ENCODE measurements at places on chromosomes 11 and 22.

DNA sequence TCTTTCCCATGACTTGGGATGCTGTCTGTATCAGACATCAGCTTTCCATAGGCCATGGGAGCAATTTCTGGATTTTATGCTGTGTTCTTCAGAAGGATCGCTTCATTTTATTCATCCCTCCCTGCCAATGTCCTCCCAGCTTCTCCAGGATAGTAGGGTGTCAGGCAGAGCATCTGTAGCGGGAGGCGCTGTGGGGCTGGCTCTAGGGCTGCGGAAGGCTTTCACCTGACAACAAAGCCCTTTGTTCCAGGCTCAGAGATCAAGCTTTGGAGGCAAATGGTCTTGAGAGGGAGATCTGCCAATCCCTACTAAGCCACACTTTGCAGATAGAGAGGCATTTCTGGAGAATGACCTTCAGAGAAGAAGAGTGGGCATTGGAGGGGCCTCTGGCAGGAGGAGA is 29.5 kb upstream of the FTH1 start:
- no peak for DNase-seq

DNA sequence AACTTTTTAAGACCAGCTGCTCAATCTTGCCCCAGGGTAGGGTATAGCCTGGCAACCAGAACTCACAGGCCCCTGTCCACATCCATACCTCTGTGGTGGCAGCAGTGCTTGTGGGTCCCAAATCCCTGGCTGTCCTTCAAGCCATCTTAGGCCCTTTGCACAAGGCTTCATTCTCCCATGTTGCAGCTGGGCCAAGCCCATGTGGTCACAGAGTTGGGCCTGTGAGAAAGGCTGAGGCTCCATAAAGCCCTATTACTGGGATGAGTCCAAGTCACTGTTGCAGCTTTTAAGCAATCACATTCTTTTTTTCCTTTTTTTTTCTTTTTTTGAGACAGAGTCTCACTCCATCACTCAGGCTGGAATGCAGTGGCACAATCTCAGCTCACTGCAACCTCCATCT is 47.9 kb upstream of the SLC25A1 start:
- DNase-seq, result no peak

DNA sequence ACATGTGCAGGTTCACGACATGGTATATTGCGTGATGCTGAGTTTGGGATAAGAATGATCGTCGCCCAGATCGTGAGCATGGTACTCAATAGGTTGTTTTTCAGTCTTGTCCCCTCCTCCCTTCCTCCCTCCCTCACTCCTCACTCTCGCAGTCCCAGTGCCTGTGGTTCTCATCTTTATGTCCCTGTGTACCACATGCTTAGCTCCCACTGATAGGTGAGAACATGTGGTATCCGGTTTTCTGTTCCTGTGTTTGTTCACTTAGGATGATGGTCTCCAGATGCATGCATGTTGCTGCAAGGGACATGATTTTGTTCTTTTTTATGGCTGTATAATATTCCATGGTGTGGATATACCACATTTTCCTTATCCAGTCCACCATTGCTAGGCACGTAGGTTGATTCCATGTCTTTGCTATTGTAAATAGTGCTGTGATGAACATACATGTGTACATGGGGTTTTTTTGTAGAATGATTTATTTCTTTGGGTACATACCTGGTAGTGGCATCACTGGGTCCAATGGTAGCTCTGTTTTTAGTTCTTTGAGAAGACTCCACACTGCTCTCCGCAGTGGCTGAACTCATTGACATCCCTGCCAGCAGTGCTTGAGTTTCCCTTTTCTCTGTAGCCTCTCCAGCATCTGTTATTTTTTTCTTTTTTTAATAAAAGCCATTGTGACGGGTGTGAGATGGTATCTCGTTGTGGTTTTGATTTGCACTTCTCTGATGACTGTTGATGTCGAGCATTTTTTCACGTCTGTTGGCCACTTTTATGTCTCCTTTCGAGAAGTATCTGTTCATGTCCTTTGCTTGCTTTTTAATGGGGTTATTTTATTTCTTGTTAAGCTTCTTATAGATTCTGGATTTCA is 16.4 kb downstream of the ZBED4 start:
- no peak for DNase-seq

DNA sequence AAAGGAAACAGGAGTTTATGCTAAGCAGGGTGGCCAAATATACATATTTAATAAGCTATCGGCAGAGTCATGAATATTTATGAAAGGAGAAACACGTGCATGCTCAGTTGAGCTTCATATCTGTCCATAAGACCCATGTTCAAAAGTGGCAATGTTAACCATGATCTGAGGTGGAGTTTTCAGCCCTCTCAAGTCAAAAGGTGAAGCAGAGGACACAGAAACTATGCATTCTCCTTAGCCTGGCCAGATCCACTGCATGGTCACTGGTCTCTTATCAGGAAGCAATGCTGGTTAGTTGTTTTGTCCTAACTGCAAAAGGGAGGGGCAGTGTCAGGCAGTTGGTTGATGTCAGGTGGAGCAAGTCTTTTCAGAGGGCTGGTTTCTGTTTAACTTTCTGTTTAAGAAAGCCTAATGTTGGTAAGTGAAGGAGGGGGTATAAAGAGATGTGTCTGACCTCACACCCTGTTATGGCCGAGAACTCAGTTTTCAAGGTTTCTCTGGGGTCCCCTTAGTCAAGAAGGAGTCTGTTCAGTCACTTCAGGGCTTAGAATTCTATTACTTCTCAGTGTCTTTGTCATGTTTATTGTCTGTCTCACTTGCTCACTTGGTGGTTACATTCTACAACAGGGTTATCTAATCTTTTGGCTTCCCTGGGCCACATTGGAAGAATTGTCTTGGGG is 5.5 kb upstream of the SELENOH start:
- DNase-seq, result no peak

GRCh38 chr22:38412435-38413084 is 42.4 kb downstream of the KCNJ4 start:
- DNase-seq, result peak; percentile 63

- DNase-seq, result no peak
Measured at GRCh38 chr22:48297296-48297695, 1530.4 kb downstream of the BRD1 start.

DNA sequence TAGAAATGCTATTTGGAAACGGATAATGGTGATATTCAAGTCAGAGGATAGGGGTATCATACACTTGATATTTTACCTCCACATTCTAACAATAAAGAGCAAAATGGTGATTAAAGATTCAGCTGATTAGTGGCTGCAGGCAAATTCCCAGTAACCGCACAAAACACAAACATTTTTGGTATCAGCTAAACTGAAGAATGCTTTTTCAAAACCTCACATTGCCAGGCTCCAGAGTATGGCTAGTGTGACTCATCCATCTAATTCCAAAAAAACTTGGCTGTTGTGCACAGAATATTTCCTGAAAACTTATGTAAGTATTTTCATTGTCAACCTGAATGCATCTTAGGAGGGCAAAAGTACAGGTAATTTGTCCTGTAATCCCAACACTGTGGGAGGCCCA is 10.9 kb downstream of the SRPRA start:
- peak; percentile 65 for DNase-seq

DNA sequence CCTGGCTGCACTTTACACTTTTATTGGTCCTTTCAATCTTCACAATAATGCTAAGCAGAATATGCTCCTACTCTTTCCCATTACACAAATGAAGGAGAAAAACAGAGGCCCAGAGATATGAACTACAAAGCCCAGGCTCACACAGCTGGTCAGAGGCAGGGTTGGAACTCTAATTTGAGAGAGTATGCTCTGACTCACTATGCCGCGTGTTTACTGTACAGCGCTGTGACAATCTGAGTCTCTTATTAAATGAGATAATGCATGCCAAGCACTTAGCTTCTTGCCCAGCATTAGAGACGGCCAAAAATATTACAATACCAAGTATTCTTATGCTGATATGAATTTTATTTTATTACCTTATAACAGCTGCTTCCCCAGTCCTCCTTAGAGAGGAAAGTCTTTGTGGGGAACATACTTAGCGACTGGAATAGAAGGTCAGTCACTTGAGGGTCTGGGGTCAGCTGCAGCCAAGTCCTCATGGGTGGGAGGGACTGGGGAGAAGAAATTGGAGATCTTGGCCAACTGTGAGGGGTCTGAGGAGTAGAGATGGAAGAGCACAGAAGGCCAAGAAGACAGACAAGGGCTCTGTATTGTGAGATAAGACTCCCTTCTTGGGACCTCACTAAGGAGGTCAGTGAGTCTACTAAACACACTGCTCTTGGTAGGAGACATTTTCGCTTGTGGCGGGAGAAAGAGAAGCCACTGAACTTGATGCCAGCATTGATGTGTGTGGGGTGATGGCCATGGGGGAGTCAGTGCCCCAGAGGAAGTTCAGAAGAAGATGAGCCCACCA is 150.8 kb upstream of the TIMP3 start:
- DNase-seq, result peak; percentile 45

- no peak for DNase-seq
Measured at GRCh38 chr22:48205161-48205560, 1442.7 kb downstream of the TBC1D22A start.

DNA sequence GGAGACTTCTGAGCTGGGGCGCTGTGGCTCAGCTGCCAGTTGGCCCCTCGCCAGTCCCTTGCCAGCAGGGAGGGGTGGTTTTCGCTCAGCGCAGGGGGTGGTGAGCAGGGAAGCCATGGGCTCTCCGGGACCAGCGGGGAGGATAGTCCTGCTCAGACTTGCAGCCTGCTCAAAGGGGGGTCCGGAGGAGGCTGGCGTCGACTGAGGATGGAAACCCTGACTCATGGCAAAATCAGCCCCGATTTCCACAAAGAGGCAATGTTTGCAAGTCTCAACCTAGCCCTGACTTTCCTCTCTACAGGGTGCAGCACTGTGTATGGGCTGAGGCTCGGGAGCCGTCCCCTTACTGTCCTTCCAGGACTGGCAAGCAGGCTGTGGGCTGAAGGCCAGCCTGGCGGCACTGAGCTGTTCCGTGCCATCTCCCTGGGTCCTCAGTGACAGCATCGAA is 35.1 kb downstream of the FBLN1 start:
- DNase-seq, result peak; percentile 70

DNA sequence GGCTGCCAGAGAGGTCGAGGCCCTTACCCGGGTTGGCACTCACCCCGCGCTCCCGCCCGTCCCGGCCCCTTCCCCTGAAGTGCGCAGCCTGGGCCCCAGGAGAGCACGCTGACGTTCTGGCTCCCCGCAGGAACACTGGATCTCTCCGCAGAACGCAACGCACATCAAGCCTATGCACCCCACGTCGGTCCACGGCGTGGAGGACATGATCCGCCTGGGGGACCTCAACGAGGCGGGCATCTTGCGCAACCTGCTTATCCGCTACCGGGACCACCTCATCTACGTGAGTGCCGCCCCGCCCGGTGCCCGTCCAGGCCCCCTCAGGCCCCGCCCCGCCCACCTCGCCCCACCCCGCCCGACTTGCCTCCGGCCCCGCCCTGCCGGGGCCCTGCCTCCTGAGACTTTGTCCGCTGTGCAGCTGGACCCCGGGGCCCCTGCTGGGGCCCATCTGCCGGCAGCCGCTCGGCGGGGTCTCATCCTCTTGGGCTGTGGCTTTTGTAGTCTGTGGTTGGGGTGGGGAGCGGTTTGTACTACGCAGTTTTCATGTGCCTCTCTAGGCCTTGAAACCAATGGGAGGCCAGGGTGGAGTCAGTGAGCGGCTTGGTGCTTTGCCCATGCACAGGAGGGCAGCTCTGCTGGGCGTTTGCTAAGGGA is 19.7 kb downstream of the MYO7A start:
- no peak for DNase-seq

DNA sequence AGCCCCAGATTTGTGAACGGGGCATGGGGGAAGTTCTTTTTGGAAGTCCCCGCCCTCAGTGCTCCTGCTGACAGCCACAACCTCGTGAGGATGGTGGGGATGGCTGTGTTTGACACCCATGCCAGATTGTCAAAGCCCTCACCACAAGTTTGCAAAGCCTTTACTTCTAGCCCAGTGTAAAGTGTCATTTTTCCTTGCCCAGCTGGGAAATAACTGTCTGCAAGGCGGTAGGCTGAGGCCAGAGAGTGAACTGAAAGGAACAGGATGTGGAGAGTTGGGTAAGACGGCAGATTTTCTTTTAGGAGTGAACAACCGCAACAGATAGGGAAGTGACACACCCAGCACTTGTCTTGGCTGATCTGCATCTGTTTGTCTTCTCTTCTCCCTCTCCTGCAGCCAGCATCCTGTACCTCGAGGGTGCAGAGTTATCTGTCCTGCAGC is 13.6 kb downstream of the IL17RA start:
- DNase-seq, result no peak

GRCh38 chr11:1773131-1773993 is 9.6 kb upstream of the CTSD start:
- no peak for DNase-seq

DNA sequence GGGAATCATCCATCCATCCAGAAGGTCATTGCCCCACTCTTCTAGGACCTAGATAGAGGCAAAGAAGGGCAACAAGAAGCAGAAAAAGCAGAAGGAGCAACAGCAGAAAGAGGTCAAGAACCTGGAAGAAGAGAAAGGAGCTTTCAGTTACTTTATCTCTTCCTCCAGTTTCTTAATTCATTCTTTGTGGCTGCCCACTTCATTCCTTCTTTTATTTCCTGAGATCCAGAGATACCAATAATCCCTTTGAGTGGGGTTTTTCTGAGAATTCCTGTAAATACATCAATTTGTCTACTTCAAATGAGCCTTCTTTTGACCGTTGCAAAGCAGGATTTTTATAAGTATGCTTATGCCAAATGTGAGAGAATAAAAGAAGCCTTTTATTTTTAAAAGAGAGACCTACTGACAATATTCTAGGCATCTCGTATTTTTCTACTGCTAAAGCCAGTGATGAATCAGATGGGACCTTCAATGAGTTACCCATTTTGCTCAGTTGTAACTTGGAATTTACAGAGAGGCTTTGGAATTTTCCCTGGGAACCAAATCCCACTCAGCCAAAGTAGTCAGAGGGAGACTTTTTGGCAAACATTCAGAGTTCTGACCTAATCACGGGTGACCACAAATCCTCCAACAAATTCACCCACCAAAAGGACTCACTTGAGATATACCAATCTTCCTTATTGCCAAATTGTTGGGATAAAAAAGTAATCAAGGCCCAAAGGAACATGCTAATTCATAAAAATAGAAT is 54.9 kb downstream of the ZC3H12C start:
- DNase-seq, result peak; percentile 40

- DNase-seq, result no peak
Measured at GRCh38 chr11:22458161-22458560, 120.0 kb downstream of the SLC17A6 start.

DNA sequence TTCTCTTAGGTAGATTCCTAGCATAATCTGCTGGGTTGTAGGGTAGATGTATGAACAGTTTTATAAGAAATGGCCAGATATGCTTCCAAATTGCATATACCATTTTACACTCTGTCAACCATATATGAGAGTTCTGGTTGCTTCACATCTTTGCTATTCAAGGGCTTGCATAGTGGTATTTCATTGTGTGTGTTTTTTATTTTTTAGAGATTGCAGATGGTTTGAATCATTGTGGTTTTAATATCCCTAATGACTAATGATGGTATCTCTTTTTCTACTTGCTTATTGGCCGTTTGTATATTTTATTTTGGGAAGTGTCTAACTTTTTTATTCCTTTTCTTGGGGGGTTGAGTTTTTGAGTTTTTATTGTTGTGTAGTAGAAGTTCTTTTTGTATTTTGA is 26.9 kb downstream of the RNF214 start:
- peak; percentile 70 for DNase-seq

Data from GM03348 (cell line).